ENCODE measurements at places on chromosomes 7 and 10. TPM values are rescaled to one million over a fixed set of nuclear protein-coding genes. Genes with fewer than 3 reads are reported as not detected.

The BZW2 gene
- 19.5 TPM for total RNA-seq

The ACSM6 gene
- not detected for total RNA-seq

The NME8 gene
- total RNA-seq: not detected

The SPRN gene
- total RNA-seq: not detected

The ELN gene
- total RNA-seq: 3,836 TPM

The CTAGE8 gene
- total RNA-seq: not detected

The TRPV6 gene
- total RNA-seq: not detected

DNA sequence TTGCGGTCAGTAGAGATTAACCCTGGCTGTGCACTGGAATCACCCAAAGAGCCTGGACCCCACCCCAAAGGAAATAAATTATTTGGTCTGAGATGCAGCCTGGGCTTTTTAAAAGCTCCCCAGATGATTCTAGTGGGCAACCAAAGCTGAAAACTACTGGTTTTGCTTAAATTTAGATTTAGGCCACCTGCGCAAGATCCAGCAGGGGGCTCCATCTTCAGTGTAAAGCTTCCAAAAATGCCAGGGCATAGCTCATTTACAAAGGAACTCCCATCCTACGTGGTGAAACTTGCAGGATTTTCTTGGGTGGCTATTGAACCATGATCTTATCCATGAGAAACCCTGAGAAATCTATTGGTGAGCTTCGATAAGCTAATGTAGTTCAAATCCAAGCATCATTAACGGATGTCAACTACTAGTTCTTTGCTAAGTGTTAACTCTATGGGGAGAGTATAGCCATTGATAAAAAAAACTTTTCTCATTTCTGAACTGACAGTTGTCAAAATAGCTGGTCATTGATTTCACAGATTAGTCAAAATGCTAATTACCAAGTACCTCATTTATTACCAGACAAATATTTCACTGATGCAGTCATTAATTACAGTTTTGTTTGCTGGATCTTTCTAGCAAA is 315.3 kb downstream of the LHFPL3 start:
- DNase-seq: no peak

- DNase-seq: no peak
Measured at GRCh38 chr10:77608281-77608680, 29.3 kb downstream of the KCNMA1 start.

DNA sequence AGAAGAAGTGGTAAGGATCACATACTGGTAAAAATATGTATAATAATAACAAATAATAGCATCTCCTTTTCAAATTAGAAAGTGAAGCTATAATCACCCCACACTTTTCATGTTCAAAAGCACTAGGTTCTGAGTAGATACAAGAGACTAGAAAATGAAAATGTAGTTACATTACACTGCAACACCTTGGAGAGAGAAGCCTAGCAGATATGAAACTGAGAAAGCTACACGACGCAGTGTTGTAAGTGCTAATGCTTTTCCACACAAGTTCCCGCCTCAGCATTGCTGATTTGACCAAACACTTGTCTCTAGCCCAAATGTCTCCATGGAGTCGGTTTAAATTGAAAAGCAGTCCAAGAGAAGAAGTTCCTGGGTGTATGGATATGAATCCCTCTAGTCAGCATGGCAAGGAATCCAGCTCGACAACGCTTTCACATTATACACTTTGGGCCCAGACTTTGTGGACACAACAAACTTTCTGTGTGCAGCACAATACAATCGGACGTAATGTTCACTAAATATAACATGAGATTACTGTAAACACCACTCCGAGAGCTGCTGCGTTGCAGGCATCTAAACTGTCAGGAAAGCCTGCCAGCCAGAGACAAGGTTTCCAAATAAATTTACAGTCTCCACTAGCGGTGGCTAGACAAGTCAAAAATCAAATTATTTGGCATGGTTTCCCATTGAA is 1.7 kb downstream of the PDE1C start:
- no peak for DNase-seq

- no peak for DNase-seq
Measured at GRCh38 chr7:49580000-49580399, 193.4 kb upstream of the VWC2 start.

DNA sequence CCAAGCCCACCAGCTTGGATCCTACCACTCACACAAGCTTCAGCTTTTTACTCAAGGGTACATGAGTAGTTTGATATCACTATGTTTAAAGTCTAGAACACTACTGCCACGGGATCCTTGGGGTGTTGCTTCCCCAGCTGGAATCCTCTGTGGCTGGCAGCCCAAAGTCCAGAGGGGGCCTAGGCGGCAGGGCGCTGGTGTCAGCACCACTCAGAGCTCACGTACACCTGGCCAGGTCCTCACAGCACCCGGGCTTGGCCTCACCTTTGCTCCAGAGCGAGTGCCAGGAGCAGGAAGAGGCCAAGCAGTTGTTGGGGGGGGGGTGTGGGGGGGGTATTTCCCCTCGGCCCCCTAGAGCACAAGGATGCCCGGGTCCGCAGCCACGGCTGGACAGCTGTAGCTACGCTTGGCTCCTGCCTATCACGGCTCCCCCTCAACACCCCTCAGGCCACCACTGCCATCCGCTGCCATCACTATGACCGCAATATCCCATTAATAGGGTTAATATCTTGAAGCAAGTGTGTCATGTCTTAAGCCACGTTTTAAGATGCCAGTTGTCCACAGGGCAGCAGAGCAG is 17.0 kb downstream of the ZDHHC6 start:
- no peak for DNase-seq

- DNase-seq: no peak
Measured at GRCh38 chr10:86023931-86024280, 342.7 kb downstream of the GRID1 start.

- DNase-seq: no peak
Measured at GRCh38 chr10:31694126-31694685, 234.4 kb downstream of the ARHGAP12 start.

DNA sequence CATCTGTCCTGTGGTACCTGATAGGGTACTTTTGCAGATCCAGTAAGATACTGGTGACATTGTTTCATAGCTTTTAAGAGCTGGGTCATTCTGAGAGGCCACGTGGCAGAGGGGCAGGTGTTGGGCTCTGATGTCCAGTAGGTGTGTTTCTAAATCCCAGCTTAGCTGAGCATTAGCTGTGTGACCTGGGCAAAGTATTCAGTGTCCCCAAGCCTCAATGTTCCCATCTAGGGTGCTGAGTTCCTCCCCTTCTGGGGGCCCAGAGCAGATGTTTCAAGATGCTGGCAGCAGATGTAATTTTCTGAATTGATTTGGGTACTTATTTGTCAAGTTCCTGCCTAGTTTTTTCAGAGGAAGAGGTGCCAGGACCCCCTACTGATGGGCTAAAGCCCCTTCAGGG is 52.9 kb downstream of the NEURL1 start:
- no peak for DNase-seq

GRCh38 chr10:90328459-90328858 is 529.4 kb downstream of the HTR7 start:
- no peak for DNase-seq

GRCh38 chr10:116848032-116848943 is 1.0 kb upstream of the ENO4 start:
- no peak for DNase-seq

DNA sequence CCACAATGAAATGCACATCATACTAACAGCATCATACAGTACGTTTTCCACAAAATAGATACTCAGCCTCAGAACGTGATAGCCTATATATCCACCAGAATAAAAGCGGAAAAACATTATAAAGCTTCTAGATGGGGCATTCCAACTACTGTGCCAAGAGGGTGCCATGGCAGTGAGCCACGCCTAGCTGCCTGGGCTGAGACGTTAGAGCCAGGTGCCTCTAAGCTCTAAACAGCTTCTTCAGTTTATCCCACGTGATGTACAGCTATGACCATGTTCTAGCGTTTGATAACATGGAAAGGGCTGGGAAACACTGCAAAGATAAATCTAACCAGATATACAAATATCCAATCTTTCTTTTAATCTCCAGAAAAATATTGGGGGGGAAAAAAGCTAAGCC is 17.8 kb downstream of the USP6NL start:
- DNase-seq: no peak

DNA sequence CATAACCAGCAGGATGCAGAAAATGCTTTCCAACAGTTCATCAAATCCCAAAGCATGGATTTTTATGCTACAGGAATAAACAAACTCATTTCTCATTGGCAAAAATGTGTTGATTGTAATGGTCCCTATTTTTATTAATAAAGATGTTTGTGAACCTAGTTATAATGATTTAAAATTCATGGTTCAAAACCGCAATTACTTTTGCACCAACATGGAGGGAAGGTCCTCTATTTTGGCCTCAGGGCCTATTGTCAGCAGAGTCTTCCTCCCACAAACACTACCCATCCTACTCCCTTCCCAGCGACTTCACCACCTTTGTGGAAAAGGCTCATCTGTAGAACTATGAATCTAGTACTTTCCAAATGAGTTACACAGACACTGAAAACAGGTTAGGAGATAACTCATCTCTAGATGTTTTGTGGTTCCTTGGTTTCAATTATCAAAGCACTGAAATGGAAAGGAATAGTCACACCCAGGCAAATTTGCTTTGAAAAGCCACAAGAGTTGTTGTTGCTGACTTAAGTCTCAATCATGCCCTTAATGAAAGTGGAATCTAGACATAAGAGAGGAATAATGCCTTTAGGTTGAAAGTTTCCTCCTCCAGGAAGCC is 59.4 kb upstream of the FRMD4A start:
- no peak for DNase-seq

DNA sequence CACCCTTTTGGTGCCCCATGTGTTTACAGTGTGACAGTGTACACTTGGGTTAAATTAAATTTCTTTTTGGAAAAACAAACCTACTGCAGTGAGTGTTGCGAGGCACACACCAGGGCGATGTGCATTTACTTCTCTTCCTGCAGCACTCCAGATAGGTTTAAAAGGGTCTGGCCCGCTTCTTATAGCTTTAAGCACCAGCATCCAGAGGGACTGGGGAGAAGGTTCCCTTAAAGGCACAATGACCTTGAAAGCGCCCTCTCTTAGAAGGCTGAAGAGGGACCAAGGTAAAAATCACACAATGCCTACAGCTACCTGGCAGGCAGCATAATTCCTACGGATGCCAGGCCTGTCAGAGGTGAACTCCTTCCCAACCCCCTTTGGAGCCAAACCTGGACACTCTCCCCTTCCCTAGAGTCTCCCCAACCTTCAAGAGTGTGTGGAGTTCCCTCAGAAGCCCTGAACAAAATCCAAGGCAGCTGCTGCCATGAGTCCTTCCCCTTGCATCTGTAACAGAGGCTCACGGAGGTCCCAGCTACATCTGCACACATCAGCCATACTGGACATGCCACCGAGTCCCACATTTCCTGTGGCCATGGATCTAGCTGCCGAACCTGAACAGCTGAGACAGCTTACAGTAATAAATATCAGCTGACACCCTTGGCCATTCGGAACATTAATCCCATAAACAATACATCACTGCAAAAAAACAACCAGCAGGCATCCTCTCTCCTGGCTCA is 33.2 kb downstream of the TRIM8 start:
- no peak for DNase-seq

DNA sequence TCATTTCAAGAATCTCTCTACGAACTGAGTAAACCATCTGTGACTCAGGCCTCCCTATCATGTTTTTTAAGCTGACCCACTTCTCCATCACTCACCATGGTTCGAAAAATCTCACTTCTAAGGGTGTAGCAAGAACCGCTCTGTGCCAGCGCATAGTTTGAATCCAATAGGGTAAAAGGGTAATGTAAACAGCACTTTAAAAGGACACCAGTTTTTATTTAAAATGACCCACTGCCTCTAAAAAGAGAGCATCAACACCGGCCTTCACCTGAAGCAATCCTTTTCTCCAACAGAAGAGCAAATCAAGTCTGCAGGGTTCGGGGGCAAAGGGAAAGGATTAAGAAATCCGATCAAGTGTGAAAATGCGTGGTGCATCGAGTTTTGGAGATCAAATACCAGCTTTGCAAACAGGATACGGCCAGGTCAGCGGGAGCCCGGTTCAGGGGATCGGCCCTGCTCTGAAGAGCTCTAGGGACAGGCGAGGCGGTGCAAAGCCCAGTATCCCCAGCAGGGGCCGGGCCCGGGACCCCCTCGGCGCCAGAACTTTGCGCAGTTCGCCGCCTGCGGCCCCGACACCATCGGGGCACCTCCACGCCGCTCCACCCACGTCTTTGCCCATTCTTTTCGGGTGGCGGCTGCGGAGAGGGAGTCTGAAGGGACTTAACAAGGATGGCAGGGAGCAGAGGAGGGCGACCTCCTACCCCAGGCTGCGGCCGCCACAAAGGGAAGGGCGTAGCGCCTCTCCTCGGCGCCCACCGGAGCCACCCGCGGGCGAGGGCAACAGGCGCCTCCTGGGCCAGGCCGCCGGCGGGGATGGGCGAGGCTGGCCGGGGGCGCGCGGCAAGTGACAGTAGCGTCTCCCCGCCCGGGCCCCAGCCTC is 842 bp downstream of the NMT2 start:
- DNase-seq: no peak

DNA sequence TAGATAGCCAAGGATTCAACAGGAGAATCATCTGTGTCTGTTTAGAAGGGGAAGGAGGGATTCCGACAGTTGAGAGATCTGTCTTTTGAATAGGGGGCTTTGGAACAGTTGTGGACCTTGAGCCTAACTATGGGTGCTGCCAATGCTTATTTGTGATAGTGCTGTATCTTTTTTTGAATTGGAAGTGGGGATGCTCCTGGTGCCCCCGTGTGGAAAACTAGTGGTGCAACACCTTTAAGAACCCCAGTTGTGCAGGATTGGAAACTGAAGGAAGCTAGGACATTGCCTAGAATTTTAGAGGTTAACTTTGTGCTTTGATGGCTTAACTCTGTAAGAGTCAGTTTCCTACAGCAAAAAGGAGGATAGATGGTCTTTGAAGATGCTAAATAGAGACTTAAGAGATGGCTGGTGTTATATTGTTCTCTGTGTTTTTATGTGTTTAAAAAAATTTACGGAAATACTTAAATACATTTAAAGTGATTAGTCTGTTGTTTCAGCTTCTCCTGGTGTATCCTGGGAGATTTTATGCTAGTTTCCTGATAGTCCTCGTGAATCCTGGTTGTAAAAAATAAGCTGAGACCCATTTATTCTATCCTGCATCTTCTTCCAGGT is 69.3 kb downstream of the AP3M1 start:
- DNase-seq: no peak

GRCh38 chr7:50528266-50529092 is 36.7 kb downstream of the DDC start:
- DNase-seq: no peak

- DNase-seq: no peak
Measured at GRCh38 chr7:137932881-137933269, 69.0 kb downstream of the CREB3L2 start.
